ENCODE measurements at places on chromosomes 1 and 21.
A peak's percentile ranks its signal among the peaks of the same experiment; 100 is the strongest.

GRCh38 chr1:96362623-96363022 is 359.0 kb upstream of the PTBP2 start:
- no peak for DNase-seq

DNA sequence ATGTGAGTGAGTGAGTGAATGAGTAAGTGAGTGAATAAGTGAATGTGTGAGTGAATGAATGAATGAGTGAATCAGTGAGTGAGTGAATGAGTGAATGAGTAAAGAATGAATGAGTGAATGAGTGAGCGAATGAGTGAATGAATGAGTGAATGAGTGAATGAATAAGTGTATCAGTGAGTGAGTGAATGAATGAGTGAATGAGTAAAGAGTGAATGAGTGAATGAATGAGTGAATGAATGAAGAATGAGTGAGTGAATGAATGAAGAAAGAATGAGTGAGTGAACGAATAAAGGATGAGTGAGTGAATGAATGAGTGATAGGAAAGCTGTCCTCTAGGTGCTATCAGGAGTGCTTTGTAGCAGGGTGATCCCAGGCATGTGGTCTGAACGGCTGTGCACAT is 35.7 kb downstream of the CFAP74 start:
- no peak for DNase-seq

DNA sequence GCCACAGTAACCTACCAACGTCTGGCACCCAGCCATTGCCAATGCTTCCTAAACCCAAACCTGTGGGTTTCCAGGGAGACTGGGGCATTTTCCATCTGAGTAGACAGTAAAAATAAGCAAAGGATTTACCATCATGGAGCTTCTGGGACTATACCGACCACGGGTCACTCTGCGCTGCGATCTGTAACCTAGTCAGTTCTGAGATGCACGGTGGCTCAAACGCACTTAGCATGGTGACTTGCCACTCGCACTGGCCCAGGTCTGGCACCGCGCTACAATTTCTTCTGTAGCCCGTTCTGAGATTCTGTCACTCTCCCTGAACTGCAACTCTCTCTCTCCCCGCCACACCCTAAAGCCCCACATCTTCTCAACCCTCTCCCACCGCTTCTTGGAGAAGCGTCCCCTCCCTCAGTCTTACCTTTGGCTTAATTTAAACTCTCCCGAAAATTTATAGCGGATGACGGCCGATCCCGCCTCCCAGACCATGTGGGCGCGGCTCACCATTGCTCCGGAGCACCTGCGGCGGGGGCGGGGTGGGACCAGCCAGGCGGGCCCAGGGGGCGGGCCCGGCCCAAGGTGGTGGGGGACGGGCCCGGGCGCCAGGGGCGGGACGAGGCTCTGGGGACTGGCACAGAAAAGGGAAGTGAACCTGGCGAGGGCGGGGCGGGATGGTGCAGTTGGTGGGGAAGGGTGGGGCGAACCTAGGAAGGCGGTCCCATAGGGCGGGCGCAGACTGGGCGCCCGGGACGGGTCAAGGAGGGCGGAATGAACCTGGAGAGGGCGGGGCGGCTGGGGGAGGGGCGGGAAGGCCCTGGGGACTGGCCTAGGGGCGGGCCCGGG is 493 bp upstream of the MAP3K21 start:
- DNase-seq = peak; percentile 96

GRCh38 chr1:195394567-195394966 is 1213.7 kb downstream of the KCNT2 start:
- DNase-seq = no peak

- no peak for DNase-seq
Measured at GRCh38 chr1:180909005-180909414, 3.7 kb upstream of the KIAA1614 start.

GRCh38 chr1:58003988-58004387 is 542.5 kb downstream of the OMA1 start:
- no peak for DNase-seq

- peak; percentile 64 for DNase-seq
Measured at GRCh38 chr1:15153184-15153841, at the start of gene TMEM51. Gene TMEM51 (plus strand): TSS chr1:15153747. CDS start chr1:15215088, 61,341 bp downstream.

GRCh38 chr1:225658041-225658440 is 5.1 kb upstream of the ENAH start:
- DNase-seq = no peak
